ENCODE measurements at places on chromosomes 3 and 15. TPM values are rescaled to one million over a fixed set of nuclear protein-coding genes. Genes with fewer than 3 reads are reported as not detected.

- DNase-seq = peak; percentile 42
These were observed 189.2 kb downstream of the ECT2 start for GRCh38 chr3:172939651-172940293.

DNA sequence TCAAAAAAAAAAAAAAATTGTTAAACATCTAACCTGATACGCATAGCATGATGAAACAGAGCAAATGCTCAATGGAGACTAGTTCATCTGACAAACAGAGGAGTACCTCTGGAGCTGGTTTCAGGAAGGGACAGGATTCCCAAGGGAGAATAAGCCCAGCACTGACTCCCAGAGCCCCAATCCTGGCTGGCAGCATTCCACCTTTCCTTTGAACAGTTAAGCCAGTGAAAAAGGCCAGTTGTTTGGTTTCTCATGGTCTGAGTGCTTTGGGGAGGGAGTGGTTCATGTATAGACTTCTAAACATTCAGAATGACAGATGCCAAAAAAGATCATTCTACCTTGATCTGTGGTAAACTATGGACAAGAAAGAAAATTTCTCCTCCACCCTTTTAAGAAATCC, 277.9 kb upstream of the RARB start:
- DNase-seq = no peak

PLA2G4D gene
- total RNA-seq = not detected

- peak; percentile 64 for DNase-seq
These were observed 27.3 kb downstream of the DUT start for GRCh38 chr15:48358229-48359152.

DNA sequence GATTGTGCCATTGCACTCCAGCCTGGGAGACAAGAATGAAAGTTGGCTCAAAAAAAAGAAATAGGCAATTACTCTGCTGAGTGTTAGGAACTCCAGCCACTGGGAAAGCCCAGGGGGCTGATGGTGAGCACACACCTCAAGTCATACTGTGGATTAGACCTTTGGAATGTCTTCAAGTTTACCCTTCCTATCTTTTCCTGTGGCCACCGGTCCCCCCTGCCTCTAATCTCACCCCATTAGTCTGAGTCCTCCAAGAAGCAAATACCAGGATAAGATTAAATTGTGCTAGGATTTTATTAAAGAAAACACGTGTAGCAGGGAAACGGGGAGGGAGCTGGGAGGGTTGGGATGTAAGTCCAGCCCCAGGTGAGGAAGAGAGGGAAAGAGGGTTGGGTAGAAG, 31.6 kb downstream of the TMEM40 start:
- DNase-seq = no peak

DNA sequence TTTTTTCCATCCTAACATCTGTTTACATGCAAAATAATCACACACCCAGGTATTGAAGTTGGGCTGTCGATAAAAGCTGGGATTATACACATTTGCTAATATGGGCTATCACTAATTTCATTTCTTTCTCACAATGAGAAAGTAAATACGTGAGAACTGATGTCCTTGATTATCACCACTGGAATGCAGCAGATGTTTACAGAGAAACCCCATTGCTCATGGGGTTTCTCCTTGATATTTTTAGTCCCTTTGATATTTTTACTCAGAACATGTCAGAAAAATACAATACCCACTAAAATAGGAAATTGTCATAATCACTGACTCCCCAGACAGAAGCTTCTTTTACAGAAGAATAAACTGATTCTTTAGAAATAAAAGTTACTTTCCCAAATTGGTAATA, 535.1 kb upstream of the CCDC54 start:
- DNase-seq = no peak

GRCh38 chr3:14899993-14900618, 47.3 kb upstream of the NR2C2 start:
- DNase-seq = no peak

DNA sequence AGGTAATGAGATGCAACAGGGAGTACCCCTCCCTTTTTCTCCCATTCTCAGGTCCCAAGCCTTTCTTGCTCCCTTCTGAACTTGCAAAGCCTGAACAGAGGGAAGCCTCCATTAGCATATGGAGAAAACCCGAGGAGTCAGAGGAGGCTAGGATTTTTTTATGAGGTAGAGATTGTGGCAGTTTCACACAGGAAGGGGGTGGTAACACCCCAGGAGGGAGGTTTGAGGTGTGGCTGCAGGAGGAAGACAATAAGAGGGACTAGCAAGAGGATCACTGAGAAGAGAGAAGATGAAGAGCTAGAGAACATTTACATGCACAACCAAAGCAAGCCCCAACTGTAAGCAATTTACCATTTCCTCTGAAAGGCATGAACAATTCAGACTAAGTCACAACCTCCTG, 322.7 kb downstream of the SV2B start:
- DNase-seq = no peak

DNA sequence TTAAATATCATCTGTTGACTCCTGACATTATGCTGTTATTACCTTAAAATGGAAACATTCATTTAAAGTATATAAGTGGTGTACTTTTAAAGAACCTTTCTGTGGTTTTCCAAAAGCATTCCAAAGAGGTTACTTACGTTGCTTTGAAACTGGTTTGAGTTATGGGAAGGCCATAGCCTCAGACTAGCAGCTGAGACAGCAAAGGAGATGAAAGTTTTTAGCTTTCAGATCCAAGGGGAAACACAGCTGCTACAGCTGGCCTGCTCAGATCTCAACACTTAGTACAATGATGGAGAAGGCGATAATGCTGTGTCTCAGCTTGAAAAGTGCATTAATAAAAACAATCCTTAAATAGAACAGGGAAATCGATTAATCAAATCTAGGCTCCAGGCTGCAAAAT, 921.1 kb downstream of the ROBO1 start:
- DNase-seq = no peak

GRCh38 chr3:159837725-159838124, 150.9 kb upstream of the IL12A start:
- no peak for DNase-seq

CLRN1 gene
- total RNA-seq = not detected

Data from renal cortical epithelial cell (primary cell).